ENCODE measurements at places on chromosomes 13 and 19.

DNA sequence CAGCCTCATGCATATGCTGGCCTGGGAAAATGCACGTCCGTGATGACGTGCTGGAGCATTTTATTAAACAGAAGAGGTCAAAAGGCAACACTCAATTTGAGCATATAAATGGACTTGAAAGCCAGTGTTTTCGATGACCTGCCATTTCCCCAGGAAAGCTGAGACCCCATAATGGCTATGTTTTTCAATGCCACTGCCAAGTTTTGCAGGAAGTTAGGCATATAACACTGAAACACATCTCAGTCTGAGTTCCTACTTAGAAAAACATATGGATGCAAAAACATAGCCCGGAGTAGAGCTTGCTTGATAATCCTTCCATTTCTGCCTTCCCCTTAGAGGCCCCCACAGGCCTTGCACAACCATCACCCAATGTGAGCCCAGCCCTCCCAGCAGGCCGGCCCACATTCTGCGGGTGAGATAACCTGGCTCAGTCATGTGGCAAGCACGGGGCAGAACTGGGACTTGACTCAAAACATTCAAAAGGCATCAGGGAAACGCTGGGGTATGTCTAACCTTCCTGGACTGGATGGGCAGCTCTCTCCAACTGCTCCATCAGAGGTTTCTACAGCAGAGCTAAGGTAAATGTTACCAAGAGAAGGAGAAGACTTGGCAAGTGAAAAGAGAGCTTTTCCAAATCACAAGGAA, 24.9 kb downstream of the EPS15L1 start:
- DNase-seq: no peak

DNA sequence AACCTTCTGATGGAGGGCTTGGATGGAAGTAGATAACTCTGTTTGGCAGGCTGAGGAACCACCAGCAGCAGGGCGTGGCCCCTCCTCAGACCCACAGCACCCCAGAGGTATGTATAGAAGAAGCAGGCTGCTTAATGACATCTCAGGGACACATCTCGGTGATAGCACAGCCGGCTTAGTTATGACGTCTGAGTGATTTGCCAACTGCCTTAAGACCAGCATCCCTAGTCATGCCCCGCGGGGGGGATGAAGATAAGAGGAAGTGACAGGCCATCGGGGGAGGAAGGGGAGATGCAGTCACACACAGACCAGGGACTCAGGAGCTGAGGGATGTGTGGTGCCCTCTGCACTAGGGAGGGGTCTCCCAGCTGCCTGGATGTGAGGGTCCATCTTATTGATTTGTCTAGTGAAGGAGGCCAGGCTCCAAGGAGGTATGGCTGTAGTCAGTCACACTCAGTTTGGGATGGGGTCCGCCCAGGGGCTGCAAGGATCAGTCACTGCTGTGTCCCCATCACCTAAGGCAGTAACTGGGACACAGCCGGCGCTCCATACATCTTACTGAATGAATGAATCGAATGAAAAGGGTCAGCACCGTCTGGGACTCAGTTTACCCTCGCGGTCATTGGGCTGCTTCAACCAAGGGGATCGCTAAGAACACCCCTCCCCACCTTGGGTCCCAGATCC, 19.2 kb upstream of the ERCC1 start:
- DNase-seq: no peak

GRCh38 chr19:9847087-9847671, 12.1 kb downstream of the PIN1 start:
- DNase-seq: peak; percentile 46

DNA sequence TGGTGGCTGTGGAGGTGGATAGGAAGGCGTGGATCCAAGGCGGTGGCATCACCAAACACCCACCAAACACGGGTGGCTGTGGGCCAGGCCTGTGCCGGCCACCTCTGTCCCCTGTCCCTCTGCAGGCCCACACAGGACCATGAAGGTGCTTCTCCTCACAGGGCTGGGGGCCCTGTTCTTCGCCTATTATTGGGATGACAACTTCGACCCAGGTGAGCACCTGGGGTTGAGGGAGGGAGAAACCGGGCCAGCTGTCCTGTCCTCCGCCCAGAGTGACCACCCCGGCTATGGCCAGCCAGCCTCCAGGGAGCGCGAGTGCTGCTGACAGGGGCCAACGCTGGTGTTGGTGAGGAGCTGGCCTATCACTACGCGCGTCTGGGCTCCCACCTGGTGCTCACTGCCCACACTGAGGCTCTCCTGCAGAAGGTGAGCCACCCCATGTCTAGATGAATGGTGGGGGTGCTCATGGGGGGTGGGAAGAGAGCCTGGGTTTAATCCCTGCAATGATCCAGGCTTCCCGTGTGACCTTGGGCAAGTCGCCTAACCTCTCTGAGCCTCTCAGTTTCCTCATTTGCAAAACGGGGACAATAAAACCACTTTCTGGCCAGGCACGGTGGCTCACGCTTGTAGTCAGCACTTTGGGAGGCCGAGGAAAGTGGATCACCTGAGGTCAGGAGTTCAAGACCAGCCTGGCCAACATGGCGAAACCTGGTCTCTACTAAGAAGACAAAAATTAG, 4.0 kb downstream of the HSD11B1L start:
- no peak for DNase-seq

- no peak for DNase-seq
Observed at GRCh38 chr13:64525687-64526086, 2704.4 kb downstream of the PCDH9 start.

- DNase-seq: no peak
Observed at GRCh38 chr13:73623281-73623680, 510.9 kb downstream of the KLF12 start.

DNA sequence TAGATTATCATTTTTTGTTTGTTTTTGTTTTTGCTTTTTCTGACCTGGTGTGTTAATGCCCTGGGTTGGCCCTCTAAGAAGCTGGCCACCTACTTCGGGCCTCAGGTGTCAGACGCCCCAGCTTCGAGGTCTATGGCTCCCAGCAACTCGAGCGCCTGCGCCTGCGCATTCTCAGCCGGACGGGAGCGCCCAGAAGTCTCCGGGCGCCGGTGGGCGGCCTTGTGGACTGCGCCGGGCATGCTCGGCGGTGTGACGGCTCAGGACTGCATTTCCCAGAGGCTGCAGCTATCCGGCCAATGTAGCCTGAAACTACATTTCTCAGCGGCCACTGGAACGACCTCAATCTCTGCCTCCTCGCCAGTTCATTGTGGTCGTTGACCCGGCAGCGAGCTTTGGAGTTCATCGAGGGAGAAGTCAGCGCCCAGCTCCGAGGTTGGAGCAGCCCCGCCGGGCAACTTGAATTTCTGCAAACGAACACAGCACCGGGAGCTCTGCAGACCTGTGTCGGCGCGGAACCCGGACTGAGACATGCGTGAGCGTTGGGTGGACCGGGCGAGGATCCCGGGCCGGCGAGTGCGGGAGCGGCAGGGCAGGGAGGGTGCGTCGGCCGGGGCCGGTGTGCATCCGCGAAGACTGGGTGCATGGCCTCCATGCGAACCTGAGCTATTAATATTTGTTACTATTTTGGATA, at the start of gene ZNF30:
TSS of gene ZNF30 (plus strand) at position 219 of the 691 bp plus-strand sequence. CDS start 3,045 bp downstream, outside the sequence.
- DNase-seq: peak; percentile 81

GRCh38 chr13:78137404-78138142, 218.9 kb upstream of the EDNRB start:
- DNase-seq: no peak

GRCh38 chr19:10747271-10747670, 29.4 kb downstream of the DNM2 start:
- no peak for DNase-seq

DNA sequence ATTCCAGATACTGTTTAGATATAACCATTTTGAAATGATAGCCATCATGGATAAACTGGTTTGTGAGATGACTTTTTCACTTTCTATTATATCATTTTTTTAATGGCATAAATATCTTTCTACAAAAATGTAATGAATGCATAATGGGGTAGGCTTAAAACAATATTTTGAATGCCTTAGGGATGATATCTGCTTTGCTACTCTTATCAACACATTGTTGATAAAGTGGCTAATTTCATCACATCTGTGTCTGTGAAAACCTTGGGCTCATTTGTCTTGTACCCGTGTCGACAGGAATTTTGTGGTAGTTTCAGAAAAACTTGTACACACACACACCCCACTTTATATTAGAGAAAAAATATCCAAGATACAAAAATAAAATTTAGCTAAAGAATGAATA, 44.1 kb downstream of the SLITRK6 start:
- DNase-seq: no peak

DNA sequence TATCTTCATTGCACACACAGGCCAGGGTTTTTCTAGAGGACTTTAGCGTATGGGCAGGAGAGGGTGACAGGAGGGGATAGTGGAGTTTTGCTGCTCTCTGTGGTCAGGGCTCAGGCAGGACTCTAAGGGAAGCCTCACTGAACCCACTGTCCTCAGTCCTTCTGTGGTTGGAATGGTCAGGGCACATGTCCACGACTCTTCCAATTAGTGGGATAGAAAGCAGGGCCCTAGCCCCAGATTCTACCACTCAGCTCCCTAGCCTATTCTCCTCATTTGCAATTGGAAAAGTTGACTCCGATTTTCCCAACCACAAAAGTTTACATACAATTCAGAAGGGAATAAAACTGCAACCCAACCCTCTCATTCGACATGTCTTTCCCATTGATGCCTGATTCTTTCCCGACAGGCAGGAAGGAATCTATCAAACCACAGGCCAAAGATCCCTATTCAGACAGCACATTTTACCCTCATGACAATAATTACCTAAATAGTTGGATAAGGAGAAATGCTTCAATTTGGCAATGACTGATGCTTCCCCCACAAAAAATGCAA, 38.2 kb downstream of the TGDS start:
- DNase-seq: no peak

GRCh38 chr19:18109733-18110608, 12.4 kb downstream of the MAST3 start:
- peak; percentile 60 for DNase-seq

- no peak for DNase-seq
Observed at GRCh38 chr19:16061943-16062342, 14.4 kb upstream of the TPM4 start.

GRCh38 chr13:89786531-89786930, 1561.0 kb upstream of the MIR17HG start:
- DNase-seq: no peak

Data from stimulated activated CD4-positive, alpha-beta T cell treated with anti-CD3 and anti-CD28 coated beads, Interleukin-12 subunit alpha, Interleukin-12 subunit beta, amount 100 ng/mL, for 4 hours (primary cell).